ENCODE measurements at places on chromosomes 1 and 21. TPM values are rescaled to one million over a fixed set of nuclear protein-coding genes. Genes with fewer than 3 reads are reported as not detected.

ZNF648 gene
- 0.23 TPM for total RNA-seq

SHISAL2A gene
- total RNA-seq, result 1.1 TPM

EXO1 gene
- total RNA-seq, result 0.83 TPM

GRCh38 chr1:1899266-1899966, 8.5 kb upstream of the GNB1 start:
- DNase-seq, result no peak

- DNase-seq, result no peak
Observed at GRCh38 chr1:109584766-109585165, 34.6 kb downstream of the GNAT2 start.

GRCh38 chr1:86449103-86449502, 19.6 kb upstream of the CLCA1 start:
- no peak for DNase-seq

DNA sequence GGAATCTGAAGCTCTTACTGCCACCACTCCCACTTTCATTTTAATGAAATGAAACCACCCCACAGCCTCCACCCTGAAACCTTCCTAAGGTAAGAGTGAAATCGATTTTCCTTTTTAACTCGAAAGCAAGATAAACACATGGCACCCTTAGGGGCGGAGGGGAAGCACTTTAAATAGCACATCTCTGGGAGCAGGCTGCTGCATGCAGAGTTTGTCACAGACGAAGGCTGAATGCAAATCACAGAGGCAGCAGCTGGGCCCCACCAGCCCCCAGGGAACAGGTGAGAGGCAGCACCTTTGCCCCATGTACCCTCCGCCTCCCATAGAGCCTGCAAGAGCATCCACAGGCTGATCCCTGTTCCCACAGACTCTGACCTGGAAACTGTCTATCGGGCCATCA, 60.0 kb upstream of the GRIK3 start:
- no peak for DNase-seq

DNA sequence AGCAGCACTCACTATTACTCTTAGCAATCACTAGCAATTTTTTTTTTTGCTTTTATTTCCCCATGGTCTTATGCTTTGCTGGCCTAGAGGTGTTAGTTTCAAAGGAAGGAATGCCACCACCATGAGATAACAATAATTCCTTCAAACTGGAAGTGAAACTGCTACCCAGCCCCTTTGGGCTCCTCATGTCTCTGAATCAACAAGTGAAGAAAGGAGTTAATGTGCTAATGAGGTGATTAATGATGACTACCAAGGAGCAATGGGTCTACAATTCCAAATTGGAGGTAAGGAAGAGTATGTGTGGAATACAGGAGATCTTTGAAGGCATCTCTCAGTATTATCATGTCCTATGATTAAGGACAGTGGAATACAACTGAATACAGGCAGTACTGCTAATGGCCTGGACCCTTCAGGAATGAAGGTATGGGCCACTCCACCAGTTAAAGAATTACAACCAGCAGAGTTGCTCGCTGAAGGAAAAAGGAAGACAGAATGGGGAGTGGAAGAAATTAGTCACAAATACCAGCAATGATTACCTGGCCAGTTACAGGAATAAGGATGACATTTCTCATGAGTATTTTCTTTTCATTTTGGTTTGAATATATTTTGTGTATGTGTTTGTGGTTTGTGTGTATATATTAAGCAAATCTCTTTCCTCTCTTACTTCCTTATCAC, 652.9 kb downstream of the ADGRL2 start:
- no peak for DNase-seq

GRCh38 chr1:68149110-68149798, 83.1 kb downstream of the WLS start:
- no peak for DNase-seq

DNA sequence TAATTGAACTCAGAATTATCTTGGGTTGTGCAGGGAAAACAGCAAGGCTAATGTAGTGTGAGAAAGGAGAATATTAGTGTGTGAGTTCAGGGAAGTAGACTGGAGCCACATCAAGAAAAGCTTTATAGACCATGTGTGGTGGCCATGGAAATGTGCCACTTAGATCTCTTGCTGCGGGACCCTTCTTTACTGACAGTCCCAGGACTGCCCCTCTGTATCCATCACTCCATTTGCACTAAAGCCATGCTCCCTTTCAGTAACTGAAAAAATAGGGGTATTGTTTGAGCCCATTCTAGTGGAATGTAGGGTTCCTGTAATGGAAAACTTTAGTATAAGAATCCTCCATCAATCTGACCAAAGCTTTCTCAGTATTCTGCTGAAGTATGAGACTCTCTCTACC, 32.3 kb downstream of the SAMSN1 start:
- DNase-seq, result no peak

- no peak for DNase-seq
Observed at GRCh38 chr1:227729881-227730629, 5.0 kb downstream of the JMJD4 start.
